ENCODE measurements at places on chromosomes 2 and 18. TPM values are rescaled to one million over a fixed set of nuclear protein-coding genes. Genes with fewer than 3 reads are reported as not detected.

CWC22 gene
- 35.7 TPM for total RNA-seq

PTPN2 gene
- total RNA-seq: 47.1 TPM

SPIRE1 gene
- total RNA-seq: 50.7 TPM

SERPINB10 gene
- total RNA-seq: not detected

MAB21L4 gene
- not detected for total RNA-seq

EPAS1 gene
- 297 TPM for total RNA-seq

UGT1A10 gene
- total RNA-seq: not detected

UGT1A6 gene
- total RNA-seq: not detected

MOB4 gene
- total RNA-seq: 43.7 TPM

GEN1 gene
- 20.1 TPM for total RNA-seq

C2orf66 gene
- 0.13 TPM for total RNA-seq

MOGAT1 gene
- total RNA-seq: not detected

FKBP7 gene
- total RNA-seq: 48.2 TPM

FAM210A gene
- 21.8 TPM for total RNA-seq

HOXD4 gene
- 1.6 TPM for total RNA-seq

KCNG2 gene
- not detected for total RNA-seq

ZNF512 gene
- 25.6 TPM for total RNA-seq

ATP8B1 gene
- 40.2 TPM for total RNA-seq

SLC4A3 gene
- total RNA-seq: 3.6 TPM

KCNIP3 gene
- total RNA-seq: 3.5 TPM

POTEI gene
- total RNA-seq: not detected

UGT1A5 gene
- not detected for total RNA-seq

FNDC4 gene
- total RNA-seq: 25.1 TPM

ANKRD62 gene
- total RNA-seq: not detected

KIAA2012 gene
- total RNA-seq: under 0.01 TPM

AMER3 gene
- not detected for total RNA-seq

HOXD10 gene
- 0.78 TPM for total RNA-seq

DPYSL5 gene
- not detected for total RNA-seq

GDF7 gene
- 0.91 TPM for total RNA-seq

ALLC gene
- not detected for total RNA-seq

DNAH6 gene
- 0.86 TPM for total RNA-seq

CCDC102B gene
- 1.3 TPM for total RNA-seq

TRIM54 gene
- total RNA-seq: not detected

DCC gene
- 0.13 TPM for total RNA-seq

CTAGE1 gene
- total RNA-seq: not detected

TMEM198 gene
- 1.3 TPM for total RNA-seq

REG3A gene
- not detected for total RNA-seq

RTTN gene
- total RNA-seq: 13.9 TPM

DNAJC27 gene
- total RNA-seq: 11.6 TPM

ALPI gene
- not detected for total RNA-seq

RAB27B gene
- 27.6 TPM for total RNA-seq

CNNM3 gene
- total RNA-seq: 6.8 TPM

NEDD4L gene
- total RNA-seq: 91.7 TPM

IAH1 gene
- 71.2 TPM for total RNA-seq

KLHL14 gene
- not detected for total RNA-seq

CNTNAP5 gene
- total RNA-seq: not detected

RGPD8 gene
- total RNA-seq: 22.5 TPM

FRZB gene
- total RNA-seq: 1.4 TPM

GALR1 gene
- total RNA-seq: not detected

KATNAL2 gene
- total RNA-seq: 5.9 TPM
